ENCODE measurements at places on chromosomes 1 and 21.
A peak's percentile ranks its signal among the peaks of the same experiment; 100 is the strongest.

DNA sequence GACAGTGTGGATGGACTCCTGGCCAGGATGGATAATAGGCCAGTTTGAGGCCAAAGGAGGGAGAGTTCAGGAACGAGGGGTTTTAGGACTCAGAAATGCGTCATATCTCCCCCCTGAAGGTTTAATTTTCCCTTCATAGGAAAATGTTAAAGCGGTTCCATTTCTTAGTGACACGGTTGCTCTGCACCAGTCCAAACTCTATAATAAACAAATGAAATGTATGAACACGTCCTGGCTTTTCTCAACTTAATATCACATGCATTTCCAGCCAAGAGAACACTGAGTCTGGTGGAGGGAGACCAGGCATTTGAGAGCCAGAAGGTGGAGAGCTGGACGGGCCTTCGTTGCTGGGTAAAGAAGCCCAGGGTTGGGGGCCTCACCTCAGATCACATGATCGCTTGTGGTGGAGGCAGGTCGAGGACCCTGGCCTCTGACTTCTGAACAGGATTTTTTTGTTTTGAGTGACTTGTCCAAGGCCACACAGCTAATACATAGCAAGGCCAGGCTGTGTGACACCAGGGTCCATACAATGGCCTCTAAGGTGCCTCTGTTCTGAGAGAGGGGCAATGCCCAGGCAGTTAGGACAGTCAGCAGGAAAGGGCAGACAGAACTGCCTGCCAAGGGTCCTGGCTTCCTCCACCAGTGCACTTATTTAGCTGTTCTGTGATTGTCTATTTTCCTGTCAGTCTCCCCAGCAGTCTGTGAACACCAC is 11.4 kb downstream of the SLC1A7 start:
- no peak for DNase-seq

GRCh38 chr1:23634840-23635651 is 56.6 kb upstream of the RPL11 start:
- DNase-seq, result peak; percentile 85

GRCh38 chr1:236002572-236002971 is 62.3 kb downstream of the NID1 start:
- DNase-seq, result no peak

DNA sequence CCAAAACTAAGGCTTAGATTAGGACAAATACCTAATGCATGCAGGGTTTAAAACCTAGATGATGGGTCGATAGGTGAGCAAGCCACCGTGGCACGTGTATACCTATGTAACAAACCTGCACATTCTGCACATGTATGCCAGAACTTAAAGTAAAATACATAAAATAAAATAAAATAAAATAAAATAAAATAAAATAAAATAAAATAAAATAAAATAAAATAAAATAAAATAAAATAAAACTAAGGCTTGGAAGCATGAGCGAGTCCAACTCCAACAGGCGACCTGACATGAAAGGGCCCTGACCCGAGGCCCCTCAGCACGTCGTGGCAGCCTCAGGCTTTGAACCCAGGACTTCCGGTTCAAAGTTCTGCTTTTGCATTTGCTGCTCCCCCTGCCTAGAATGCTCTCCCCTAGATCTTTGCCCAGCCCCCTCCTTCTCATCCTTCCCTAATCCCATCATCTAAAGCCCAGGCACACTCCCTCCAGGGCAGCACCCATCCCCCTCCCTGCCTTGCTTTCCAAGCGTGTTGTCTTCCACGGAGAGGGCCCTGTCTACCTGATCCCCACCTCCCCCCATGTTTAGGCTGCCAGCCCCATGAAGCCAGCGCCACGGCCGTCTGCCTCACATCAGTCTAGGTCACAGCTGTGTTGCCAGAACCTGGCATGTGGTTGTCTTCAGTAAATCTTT is 64.3 kb downstream of the TAS1R2 start:
- DNase-seq, result no peak

GRCh38 chr1:7518411-7518810 is 252.7 kb upstream of the VAMP3 start:
- DNase-seq, result no peak

GRCh38 chr1:18716785-18717678 is 86.4 kb downstream of the PAX7 start:
- peak; percentile 41 for DNase-seq

DNA sequence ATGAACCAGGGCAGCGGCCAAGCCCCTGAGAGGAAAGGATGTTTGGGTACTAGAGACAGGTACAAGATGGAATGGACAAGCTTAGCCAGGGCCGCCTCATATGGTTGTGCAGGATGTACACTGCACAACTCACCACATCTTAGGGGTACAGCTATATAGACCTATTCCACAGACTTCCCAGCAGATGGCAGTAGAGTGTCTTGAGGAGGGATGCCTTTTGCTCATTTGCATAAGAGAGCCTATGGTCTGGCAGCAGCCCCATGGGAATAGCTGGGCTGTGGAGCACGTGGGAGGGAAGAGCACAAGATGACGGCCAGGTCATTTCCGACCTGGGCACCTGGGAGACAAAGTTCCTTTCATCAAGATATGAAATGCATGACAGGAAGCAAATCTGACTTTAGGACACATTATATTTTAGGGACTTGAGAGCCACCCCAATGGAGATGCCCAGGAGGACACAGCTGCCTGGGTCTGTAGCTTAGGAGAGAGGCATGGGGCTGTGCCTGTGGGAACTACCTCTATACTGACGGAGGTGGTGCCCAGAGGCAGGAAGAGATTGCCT is 215.5 kb downstream of the KCNJ6 start:
- DNase-seq, result peak; percentile 84

DNA sequence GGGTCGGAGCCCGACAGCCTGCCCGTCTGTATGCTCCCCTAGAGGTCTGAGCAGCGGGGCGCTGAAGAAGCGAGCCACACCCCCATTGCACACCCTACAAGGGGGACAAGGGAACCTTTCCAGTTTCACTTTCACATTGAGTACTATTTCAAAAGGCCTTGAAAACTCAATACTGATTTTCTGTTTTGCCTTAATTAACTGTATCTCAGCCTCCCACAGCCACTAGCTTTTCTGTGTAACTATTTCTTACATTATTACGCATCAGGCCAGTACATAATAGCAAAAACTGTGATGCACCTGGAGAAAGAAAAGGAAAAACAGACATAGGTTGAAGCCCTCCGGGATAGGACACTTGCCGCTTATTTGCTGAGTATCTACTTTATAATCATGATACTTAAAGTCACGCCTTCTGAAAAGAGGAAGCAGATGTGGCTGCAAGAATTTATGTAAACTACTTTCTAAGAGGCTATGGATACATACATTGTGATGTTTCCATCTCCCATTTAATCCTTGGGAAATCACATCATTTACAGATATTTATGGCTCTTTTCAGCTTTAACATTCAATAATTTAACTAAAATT is 1719.5 kb downstream of the MRPL39 start:
- peak; percentile 66 for DNase-seq

DNA sequence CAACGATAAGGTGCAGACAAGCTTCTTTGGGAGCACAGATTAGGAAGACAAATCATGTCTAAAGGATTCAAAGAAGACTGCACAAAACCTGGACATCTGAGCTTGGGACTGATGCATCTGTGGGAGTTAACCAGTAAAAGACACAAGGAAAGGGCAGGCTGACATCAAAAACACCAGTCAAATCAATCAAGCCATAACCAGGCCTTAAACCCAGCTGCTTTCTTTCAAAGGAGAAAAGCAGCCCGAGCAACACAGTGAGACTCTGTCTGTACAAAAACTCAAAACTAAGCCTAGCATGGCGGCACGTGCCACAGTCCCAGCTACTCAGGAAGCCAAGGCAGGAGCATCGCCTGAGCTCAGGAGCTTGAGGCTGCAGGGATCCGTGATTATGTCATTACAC is 411.6 kb downstream of the SMYD3 start:
- DNase-seq, result no peak

DNA sequence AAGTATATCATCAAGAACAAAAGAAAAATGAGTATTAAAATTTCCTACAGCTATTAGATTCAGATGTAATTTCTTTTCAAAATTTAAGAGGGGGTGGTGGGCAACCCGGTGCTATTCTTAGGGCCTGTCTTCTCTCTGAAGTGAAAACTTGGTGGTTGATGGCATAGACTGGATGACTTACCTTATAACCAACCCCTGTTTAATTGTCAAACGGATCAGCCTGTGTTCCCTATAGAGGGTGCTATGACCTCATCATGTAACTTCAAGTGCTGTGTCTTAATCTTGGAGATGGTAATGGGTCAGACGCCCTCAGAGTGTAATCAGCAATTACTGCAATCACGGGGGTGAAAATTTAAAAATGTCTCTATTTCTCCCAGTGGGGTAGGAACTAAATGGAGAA is 176.2 kb downstream of the PCP4 start:
- no peak for DNase-seq

DNA sequence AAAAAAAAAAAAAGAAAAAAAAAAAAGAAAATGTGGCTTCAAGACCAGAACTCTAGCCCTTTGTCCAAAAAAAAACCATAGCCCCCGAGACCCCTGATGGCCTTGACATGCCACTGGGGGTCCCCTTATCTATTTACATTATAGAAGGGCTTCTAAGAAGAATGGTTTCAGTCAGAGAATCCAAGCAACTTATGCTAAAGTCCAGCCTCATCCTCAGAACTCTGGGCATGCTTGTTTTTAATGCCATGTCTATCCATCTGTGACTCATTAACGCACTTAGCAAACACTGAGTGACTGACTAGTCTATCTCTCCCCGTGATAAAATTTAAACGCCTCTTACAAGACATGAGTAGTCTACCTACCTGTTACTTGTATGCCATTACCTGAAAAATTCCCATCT is 29.3 kb downstream of the ERG start:
- DNase-seq, result no peak

- no peak for DNase-seq
Observed at GRCh38 chr1:76203127-76203526, 128.6 kb downstream of the ST6GALNAC3 start.

DNA sequence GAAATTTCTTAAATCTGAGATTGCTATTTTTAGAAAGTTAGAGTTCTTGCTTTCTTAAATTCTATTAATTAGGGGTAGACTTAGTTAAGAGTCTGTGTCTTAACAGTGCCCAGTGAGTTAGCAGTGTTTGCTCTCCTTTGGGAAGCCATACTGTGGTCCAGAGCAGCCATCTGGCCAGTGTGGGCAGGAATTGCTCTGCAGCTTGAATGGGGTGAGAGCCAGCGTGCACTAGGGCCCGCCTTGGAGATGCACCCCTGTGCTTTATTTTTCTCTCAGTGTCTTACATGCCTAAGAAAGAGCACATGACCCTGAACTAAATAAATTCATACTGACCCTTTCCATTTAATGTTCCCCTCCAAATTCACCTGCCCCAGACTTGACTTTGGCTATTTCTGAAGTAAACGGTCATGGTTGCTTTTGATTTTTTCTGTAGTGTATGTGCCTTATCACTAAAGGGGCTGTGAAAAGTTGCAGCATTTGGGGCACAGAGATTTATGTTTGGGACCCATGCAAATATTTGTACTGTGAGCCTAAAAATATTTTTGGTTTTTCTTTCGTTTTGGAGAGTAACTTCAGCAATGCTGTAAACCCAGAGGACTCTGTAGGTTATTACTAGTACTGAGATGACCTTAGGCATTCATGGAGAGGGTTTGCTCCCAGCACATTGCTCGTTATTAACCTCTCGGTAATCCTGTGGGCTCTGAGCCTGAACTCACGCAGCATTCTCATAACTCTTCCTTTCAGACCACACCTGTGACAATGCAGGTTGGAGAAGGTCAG is 21.3 kb upstream of the KCNQ4 start:
- DNase-seq, result no peak

Measured in K562 (cell line).